ENCODE measurements at places on chromosomes 2 and 18. TPM values are rescaled to one million over a fixed set of nuclear protein-coding genes. Genes with fewer than 3 reads are reported as not detected.

The KCNS3 gene
- not detected for total RNA-seq

The SERPINB11 gene
- not detected for total RNA-seq

The LYPD6 gene
- total RNA-seq = 0.27 TPM

The CYRIA gene
- 4.0 TPM for total RNA-seq

The LBX2 gene
- total RNA-seq = 0.54 TPM

The KIF3C gene
- total RNA-seq = 8.1 TPM

The GREB1L gene
- total RNA-seq = not detected

The IL1RL1 gene
- total RNA-seq = 1.6 TPM

The ARMC9 gene
- 9.7 TPM for total RNA-seq

The QPCT gene
- total RNA-seq = 2.4 TPM

The KCNJ3 gene
- total RNA-seq = not detected

The CCDC93 gene
- total RNA-seq = 10.2 TPM

The ALKAL2 gene
- not detected for total RNA-seq

The IL36B gene
- total RNA-seq = not detected

The CTAGE1 gene
- not detected for total RNA-seq

The SOX11 gene
- not detected for total RNA-seq

The LINC00305 gene
- total RNA-seq = not detected

The RBM44 gene
- 0.27 TPM for total RNA-seq

The PLEKHH2 gene
- under 0.01 TPM for total RNA-seq

The AQP4 gene
- not detected for total RNA-seq

The TMEM17 gene
- total RNA-seq = 2.4 TPM

The EGR4 gene
- 0.54 TPM for total RNA-seq

The WDR75 gene
- 24.2 TPM for total RNA-seq

The LYPD6B gene
- 0.81 TPM for total RNA-seq

Measured in hematopoietic multipotent progenitor cell (in vitro differentiated cells).